ENCODE measurements at places on chromosomes 13 and 19.

DNA sequence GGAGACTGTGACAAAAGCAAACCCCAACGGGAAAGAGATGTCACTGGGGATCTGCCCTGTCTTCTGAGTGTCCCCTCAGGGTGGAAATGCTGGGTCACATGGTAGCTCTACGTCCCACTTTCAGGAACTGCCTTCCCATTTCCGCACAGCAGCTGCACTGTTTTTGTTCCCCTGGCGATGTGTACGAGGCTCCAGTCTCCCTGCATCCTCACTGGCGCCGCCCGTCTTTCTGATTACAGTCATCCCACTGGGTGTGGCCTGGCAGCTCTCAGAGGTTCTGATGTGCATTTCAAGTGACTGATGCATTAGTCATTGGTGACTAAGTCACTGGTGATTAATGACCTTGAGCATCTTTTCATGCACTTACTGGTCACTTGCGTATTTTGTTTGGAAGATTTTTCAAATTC is 21.2 kb downstream of the PCID2 start:
- DNase-seq, result no peak

- no peak for DNase-seq
Measured at GRCh38 chr13:76873445-76873844, 12.8 kb downstream of the KCTD12 start.

DNA sequence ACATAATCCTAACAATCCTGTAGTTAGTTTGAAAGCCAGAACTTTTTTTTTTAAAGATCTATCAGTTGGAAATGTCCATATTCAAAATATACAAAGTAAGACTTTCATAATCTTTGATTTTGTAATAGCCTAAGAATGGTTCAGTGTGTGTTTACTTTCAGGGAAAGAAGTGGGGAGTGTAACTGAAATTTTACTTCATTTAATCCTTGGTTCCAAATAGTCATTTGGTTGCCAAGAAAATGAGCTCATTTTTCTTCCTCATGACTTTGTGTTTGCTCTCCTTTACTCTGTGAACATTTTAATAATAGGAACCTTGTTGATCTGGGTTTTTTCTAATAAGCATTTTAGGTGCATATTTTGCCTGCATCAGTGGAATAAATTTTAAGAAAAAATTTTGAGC is 278.8 kb downstream of the SLITRK6 start:
- no peak for DNase-seq

DNA sequence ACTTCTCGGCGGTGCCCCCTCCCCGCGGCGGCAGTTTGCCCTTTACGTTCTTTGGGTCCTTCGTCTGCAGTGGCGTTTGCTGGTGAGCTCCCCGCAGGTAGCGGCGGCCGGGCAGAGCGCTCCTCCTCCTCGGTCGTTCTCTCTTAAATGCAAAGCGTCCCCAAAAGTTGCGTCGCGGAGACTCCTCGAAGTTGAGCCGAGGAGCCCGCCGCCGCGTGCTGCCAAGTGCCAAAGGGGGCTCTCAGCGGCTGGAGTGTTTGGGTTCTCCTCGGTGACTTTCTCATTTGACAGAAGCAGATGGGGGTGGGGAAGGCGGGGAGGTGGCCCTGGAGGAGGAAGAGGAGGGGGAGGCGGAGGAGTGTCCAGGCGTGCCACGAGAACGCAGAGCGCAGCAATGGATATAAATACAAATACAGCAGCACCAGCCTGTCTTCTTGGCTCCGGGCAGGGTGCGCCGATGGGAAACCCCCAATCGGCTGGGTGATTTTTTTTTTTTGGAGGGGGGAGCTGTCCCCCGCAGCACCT is at the start of gene SOX21:
Gene SOX21 (minus strand): TSS at position 259 of the 525 bp plus-strand sequence. CDS start 496 bp downstream, outside the sequence.
- no peak for DNase-seq

DNA sequence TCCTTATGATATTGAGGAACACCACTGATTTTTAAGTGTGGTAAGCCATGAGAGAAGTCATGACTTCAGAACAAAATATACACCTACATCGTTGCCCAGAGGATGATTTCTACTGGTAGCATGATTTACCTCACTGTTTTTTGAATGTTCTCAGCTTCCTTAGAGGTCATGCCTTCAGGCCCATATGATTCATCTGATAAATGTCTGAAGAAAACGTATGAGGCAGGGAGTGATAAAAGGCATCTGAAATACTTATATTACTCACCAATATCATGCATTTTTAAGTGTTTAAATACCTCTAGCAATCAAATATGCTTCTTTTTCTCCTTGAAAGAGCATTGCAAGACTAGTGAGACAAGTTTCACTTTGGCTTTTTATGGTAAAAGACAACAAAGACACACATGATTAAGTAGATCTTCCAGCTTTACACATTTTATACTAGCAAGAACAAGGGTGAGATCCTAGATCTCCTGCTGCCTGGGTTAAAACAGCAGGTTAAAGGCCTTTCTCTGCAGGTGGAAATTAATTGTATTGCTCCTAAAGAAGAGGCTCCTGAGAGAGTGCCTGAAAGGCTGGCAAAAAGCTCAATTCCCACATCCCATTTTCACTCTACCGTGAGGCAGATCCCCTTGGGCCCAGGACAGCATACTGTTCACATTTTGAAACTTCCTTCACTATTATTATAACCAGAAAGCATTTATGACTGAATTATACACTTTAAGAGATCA is 432.4 kb downstream of the SLITRK1 start:
- DNase-seq, result no peak

GRCh38 chr19:33639035-33639681 is 17.4 kb downstream of the CHST8 start:
- no peak for DNase-seq

- DNase-seq, result no peak
Measured at GRCh38 chr13:65724226-65724625, 1505.9 kb downstream of the PCDH9 start.

- no peak for DNase-seq
Measured at GRCh38 chr13:41978007-41978406, 17.1 kb upstream of the VWA8 start.
